Activated T-helper 1 cell treated with anti-CD3 and anti-CD28 coated beads, Interleukin-12 subunit alpha, Interleukin-12 subunit beta, Interleukin-2, Interleukin-4 antibody, amounts not matched to agents 30 ng/mL and 10 ng/mL and 1 ng/mL, durations not matched to agents 14 hours and 24 hours and 36 hours (primary cell): ENCODE measurements at places on chromosomes 6 and 20. TPM values are rescaled to one million over a fixed set of nuclear protein-coding genes. Genes with fewer than 3 reads are reported as not detected.

- no peaks in the 10 kb centered on the region for H3K36me3 ChIP-seq
- peaks cover 2% of the 10 kb centered on the region for H3K27me3 ChIP-seq
- H3K4me1 ChIP-seq: peaks cover 54% of the 10 kb centered on the region
- H3K4me3 ChIP-seq: no peak overlapping the region
- no peak overlapping the region for H3K27ac ChIP-seq
Observed at GRCh38 chr20:23155141-23155590, 69.0 kb upstream of the CD93 start.

- no peak overlapping the region for H3K27ac ChIP-seq
- no peak for DNase-seq
- H3K4me1 ChIP-seq: no peaks in the 10 kb centered on the region
Observed at GRCh38 chr6:139588734-139589593, 214.5 kb upstream of the CITED2 start.

GRCh38 chr6:113610377-113610988 is 246.7 kb upstream of the MARCKS start:
- no peak overlapping the region for H3K27ac ChIP-seq
- H3K36me3 ChIP-seq: no peaks in the 10 kb centered on the region
- DNase-seq: no peak
- H3K4me1 ChIP-seq: no peaks in the 10 kb centered on the region
- H3K4me3 ChIP-seq: no peak overlapping the region

DNA sequence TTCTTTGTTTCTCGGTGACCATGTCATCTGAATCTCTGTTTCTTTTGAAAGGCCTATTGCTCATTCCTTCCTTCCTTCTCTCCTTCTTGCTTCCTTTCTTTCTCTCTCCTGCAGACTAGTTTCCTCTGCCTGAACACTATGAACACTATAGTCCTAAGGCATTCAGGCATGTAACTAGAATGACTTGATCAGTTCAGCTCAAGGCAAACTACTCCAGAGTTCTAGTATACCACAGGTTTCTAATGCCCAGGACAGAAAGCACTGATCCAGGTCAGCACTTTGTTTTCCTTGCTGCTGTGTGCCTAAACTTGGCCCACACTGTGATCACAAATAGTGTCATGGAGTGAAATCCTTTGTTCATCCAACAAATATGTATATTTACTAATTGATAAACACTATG is 324.1 kb upstream of the GJE1 start:
- no peak overlapping the region for H3K27ac ChIP-seq
- no peak for DNase-seq
- no peaks in the 10 kb centered on the region for H3K27me3 ChIP-seq
- no peaks in the 10 kb centered on the region for H3K36me3 ChIP-seq
- no peak overlapping the region for H3K4me3 ChIP-seq

Gene HMGA1
- 415 and 438 TPM in 2 replicates for total RNA-seq

DNA sequence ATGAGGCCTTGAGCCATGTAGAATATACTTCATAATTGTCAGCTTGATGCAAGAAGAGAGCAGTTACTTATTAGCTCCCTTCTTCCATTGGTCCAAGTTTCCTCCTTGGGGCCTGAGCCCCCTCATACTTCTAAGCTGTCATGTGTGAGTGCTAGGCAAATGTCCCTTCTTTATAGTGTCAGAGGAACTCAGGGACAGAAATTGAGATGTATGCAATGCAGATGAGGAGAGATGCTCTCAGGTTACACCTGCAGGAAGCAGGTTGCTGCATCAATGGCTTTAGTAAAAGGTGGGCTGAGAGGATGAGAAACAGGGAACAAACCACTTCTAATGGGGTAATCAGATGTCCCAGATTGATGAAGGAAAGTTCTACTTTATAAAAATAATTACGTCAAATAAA is 6.7 kb upstream of the PDSS2 start:
- H3K4me1 ChIP-seq: no peaks in the 10 kb centered on the region
- DNase-seq: no peak
- peaks cover 15% of the 10 kb centered on the region for H3K27me3 ChIP-seq

Gene ALDH8A1
- 0.93 and 1.6 TPM in 2 replicates for total RNA-seq

GRCh38 chr6:35419961-35420360 is 32.2 kb upstream of the FANCE start:
- peak overlapping the region; percentile 18 for H3K27ac ChIP-seq
- H3K27me3 ChIP-seq: no peaks in the 10 kb centered on the region
- DNase-seq: no peak
- H3K4me3 ChIP-seq: no peak overlapping the region
- peaks cover 20% of the 10 kb centered on the region for H3K36me3 ChIP-seq

- peaks cover 70% of the 10 kb centered on the region for H3K4me1 ChIP-seq
- H3K4me3 ChIP-seq: no peak overlapping the region
- H3K27me3 ChIP-seq: no peaks in the 10 kb centered on the region
Observed at GRCh38 chr6:135146162-135146934, 34.8 kb upstream of the MYB start.

DNA sequence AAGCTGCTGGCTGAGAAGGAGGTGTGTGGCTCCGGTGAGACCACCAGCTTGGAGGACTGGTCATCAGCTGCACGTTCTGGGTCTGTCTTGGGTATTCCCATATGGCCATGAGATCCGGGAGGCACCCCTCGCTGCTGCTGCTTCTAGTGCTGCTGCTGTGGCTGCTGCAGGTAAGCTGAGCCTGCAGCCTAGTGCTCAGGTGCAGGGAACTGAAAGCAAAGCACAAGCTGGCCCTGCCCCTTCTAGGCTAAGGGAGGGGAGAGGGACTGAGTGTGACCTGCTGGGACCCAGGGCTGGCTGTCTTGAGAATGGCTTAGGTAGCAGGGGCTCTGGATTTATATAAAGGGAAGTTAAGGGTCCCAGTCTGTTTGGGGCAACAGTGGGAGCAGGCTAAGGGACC is 403 bp downstream of the CDH26 start:
- no peak for DNase-seq
- H3K27me3 ChIP-seq: no peaks in the 10 kb centered on the region
- no peaks in the 10 kb centered on the region for H3K36me3 ChIP-seq
- no peak overlapping the region for H3K27ac ChIP-seq
